ENCODE measurements at places on chromosomes 13 and 19.

GRCh38 chr19:35755550-35756376 lies 1.1 kb downstream of the HSPB6 start:
- DNase-seq: peak; percentile 36

- no peak for DNase-seq
Observed at GRCh38 chr13:38980750-38981078, 9.9 kb downstream of the STOML3 start.

- DNase-seq: peak; percentile 8
Observed at GRCh38 chr19:34430738-34431625, 2.8 kb downstream of the UBA2 start.

DNA sequence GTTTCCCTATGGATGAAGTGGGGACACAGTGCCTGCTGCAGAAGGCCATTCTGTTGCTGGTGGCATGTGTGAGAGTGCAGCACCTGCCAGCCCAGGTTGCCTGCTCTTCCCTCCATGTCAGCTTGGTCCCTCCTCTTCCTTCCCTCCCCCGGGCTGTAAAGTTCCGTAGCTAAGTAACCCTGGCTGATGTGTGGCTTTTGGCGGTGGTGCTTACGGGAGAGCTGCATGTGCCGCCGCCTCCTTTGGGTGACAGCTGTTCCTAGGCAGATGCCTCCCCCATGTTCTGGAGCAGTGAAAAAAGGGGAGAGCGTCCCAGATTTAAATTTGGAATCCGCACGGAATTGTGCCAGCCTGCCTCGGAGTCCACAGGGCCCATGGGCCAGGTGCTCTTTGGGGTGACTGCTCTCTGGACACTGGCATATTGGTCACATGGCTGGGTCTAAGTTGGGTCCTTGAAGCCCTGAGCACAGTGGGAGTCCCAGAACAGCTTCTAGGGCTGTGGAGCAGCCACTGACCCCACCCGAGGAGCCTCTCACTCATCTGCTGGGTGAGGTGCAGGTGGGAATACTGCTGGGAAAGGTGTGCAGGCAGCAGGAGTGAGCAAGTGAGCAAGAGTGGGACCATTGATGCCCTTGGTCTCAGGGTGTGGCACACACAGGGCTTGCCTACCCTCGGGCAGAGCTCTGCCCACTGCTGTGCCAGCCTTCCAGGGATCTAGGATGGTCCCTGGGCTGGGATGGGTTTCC lies 33.1 kb upstream of the ZNF536 start:
- DNase-seq: no peak

DNA sequence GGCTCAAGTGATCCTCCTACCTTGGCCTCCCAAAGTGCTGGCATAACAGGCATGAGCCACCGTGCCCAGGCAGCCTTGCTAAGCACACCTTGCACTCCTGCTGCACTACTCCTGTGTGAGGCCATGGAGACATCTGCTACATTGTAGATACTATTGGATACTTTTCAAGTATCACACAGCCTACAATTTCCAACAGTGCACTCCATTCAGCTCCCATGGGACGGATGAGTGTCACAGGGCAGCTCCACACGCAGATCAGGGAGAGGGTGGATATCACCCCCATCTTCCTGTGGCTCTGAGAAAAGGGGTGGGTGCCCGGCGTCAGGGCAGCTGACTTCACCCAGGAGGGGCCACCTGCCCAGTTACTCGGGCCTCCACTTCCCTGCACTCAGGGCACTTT lies 39.1 kb upstream of the CCNE1 start:
- no peak for DNase-seq

DNA sequence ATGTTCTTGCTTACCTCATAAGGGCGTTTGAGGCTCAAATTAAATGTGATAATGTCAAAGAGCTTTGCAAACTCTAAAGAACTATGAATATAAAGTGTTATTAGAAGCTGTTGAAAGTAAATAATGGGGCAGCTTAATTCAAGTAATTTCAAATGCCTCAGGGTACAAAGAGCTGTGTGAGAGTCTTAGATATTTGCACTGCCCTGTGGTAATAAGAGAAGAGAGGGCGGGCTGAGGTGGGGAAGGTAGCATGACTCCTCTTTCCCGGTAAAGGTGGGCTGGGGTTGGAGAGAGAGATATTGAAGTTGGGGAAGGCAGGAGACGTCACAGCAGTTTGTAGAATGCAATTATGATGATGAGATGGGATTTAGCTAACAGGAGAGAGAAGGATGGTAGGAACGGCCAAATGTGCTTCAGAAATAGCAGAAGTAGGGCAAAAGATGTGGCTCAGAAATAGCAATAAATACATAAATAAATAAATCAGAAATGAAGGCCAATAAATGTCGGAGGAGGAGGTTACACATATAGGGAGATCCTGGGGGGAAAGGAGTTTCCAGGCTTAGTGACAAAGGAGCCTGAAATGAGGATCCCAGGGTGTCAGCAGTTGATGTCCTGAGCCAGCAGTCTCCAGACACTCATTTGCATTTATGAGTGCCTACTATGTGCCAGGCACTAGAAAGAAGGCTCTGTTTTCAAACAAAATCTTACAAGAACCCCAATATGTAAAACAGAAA lies 35.7 kb upstream of the RCBTB2 start:
- DNase-seq: no peak

DNA sequence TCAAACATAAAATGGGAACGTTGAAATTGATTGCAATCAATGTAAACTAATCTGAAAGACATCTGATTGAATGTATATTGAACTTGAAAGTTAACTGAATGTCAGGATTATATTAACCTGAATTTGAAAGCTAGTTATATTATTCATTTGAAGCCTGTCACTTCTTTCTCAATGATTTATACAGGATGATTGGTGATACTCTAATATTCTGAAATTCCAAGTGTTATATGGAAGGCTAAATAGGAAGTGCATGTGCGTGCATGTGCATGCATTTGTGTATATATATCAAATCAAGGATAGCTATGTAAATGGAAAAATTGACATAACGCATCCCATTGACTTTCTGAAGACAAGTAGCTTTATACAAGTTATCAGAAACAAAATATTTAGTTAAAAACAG lies 143.3 kb downstream of the LMO7 start:
- DNase-seq: no peak

DNA sequence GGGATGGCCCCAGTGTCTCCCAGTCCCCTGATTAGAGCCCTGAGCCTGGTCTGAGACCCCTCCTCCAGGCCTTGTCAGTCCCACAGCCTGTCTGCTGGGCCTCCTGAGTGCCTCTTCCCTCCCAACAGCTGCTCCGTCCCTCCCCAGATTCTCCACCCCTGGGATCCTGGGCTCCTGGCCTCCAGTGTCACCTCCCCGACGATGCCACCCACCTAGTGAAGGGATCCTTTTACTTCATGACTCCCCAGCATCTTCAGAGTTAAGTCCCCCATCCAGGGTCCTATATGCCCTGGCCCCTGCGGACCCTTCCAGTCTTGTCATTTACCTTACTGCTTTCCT lies 4.4 kb upstream of the PRX start:
- DNase-seq: no peak

GRCh38 chr19:20968092-20968491 lies 45.0 kb downstream of the ZNF85 start:
- DNase-seq: no peak

DNA sequence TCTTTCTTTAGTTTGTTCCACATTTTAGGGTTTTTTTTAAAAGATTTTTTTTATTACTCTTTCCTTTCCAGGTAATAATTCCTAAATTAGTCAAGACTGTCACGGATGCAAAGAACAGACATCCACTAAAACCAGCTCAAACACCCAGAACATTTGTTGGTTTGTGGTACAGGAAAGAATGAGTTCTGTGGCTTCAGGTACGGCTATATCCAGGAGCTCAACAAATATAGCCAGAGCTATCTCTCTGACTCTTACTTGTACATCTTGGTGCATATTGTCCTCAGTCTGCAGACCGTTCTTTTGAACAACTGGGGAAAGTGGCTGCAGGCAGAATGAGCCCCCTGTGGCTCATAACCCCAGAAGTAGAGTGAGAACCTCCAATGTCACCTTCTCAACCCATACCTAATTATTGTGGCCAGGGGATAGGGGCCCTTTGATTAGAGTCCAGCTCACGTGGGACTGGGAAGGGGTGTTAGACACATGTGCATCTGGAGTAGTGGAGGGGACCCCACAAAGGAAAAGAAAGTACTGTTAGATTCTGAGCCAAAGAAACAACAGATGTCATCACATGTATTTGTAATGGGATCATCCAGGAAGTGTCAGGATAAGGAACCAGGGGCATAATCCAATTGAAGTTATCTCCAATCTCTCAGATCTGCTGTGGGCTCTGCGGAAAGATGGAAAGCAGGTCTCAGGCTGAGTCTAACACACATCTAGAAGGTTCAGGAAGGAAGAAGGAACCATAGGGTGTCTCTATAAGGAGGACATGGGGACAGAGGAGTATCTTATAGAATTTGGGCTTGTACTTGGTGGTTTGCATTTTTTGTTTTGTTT lies 1.9 kb upstream of the ZNF358 start:
- DNase-seq: no peak

- DNase-seq: no peak
Observed at GRCh38 chr13:75393839-75394520, 88.0 kb downstream of the TBC1D4 start.

- no peak for DNase-seq
Observed at GRCh38 chr13:113859311-113860050, 4.4 kb downstream of the GAS6 start.

DNA sequence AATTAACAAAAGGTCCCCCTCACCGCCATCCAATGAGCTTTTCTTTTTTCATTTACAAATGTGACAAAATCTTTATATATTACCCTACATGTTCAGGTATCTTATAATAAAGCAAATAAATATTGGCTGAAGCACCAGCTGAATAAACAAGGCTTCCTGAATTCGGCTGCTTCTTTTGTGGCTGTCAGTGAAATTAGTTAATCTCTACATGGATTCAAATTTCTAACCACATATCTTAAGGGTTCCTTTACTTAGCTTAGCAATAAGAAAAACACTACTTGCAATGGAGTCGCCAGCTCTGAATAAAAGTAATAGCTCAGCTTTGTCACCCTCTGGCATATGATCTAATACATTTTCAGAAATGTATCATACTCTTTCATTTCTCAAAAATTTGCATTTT lies 104.3 kb downstream of the CCNA1 start:
- no peak for DNase-seq

DNA sequence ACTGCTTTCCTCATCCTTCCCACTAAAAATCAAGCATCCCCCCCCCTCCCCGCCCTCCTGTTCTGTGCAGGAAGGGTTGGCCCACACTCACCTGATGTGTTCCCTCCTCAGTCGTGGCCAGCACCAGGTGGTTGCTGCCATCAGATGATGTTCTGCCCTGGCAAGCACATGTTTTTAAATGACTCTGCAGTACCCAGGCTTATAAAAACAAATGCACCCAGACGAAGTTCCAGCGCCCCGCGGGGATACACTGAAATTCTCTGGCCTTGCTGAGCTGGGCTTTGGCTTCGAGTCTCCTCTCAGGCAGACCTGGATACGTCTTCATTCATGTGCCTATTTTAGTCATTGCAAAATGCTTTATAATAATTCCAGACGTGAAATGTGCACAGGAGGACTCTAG lies 316.3 kb downstream of the DLEU7 start:
- no peak for DNase-seq

DNA sequence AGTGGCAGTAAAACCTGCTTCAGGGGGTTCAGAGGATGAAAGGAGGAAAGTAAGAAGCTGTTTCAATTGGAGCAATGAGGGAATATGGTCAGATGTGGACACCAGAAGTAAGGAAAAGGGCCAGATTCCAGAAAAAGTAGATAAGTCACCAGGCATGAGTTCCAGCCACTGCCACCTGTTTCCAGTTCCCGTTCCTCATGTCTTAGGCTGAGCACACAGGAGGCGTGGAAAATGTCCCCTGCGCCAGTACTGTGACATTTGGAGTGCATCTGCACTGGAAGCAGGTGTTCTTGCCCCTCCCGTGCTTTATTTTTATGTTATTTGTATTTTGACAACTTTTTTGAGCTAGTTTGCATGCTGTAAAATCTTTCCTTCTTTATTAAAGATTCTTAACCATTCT lies 25.3 kb downstream of the LMO7 start:
- no peak for DNase-seq

DNA sequence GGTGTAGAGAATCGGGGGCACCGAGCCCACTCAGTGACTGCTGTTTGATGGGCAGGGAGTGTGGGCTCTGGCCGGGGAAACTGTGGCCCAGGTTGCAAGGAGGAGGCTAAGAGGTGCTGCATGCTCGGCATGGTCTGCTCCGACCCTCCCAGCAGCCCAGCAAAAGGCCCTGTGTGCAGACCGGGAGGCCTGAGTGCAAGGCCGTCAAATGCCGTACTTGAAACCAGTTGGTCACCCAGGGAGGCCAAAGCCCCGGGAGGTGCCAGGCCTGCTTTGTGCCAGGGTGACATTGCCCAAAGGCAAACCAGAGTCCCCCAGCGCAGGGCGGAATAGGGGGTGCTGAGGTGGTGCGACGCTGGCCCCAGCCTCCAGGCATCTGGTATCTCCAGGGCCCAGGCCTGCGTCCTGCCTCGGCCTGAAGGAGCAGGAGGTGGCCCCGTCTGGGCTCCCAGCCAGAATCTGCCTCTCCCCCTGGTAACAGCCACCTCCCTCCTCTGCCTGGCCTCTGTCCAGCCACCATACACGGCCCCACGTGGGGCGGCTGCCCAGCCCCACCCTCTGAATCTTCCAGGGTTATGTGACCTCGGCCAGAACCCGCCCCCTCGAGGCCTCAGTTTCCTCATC lies 4.0 kb downstream of the PIK3R2 start:
- DNase-seq: no peak

DNA sequence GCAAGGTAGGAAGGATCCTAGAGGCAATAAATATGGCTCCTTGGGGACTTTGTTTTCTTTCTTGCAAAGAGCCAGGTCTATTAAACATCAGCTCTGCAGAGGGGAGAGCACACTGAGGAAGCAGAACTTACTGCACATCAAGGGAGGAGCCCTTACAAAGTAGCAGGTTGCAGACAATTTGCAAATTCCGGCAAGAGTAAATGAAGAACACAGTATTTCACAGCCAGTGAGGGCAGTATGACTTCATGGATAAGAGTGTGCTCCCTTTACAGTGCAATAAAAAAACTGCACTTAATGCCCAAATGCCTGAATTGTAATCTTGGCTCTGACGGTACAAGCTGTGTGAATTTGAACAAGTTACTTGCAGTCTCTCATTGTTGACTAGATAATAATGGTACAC lies 75.5 kb downstream of the STARD13 start:
- no peak for DNase-seq

GRCh38 chr19:17035842-17036424 lies 9.3 kb upstream of the CPAMD8 start:
- no peak for DNase-seq

- no peak for DNase-seq
Observed at GRCh38 chr19:56678205-56678604, 6.6 kb upstream of the ZNF835 start.

- DNase-seq: no peak
Observed at GRCh38 chr19:52170304-52170703, 1.1 kb downstream of the ZNF836 start.

- DNase-seq: no peak
Observed at GRCh38 chr13:93425411-93425810, 198.8 kb downstream of the GPC6 start.

DNA sequence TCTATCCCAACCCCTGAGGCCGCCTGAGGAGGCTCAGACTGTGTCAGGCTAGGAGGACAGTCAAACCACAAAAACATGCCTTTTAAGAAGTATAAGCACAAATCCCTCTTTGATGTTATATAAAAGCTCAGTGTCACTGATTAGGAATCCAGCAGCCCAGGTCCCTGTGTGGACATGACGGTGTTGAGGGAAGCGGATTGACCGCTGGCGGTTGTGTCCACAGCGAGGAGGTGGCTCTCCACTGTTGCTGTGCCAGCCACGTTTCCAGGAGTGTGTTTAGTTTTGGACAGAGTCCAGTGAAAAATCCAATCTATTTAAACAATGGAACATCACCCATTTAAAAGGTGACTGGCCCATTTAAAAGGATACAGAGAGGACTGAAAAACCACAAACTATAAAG lies 7.5 kb upstream of the GJA3 start:
- DNase-seq: no peak

GRCh38 chr19:8338835-8339234 lies 4.2 kb downstream of the KANK3 start:
- no peak for DNase-seq
